ENCODE measurements at places on chromosomes 12 and 14.

DNA sequence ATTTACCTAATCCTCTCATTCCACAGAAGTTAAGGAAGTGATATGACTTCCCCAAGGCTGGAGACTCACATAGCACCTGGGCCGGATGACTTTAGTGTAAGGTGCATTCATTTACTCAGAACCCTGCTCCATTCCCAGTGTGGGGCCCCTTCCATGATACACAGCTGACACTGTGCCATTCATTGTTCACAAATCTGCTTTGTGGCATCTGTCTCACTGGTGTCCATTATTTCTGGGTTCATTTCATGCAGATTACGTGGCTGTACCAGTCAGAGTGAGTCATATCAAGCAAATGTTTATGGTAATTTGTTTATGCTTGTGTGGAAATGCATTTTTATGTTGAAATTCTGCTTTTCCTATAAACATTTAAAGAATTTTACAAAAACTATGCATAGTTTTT lies 5.2 kb downstream of the ANO4 start:
- no peak for DNase-seq

GRCh38 chr12:131004166-131004565 lies 50.5 kb downstream of the ADGRD1 start:
- no peak for DNase-seq

DNA sequence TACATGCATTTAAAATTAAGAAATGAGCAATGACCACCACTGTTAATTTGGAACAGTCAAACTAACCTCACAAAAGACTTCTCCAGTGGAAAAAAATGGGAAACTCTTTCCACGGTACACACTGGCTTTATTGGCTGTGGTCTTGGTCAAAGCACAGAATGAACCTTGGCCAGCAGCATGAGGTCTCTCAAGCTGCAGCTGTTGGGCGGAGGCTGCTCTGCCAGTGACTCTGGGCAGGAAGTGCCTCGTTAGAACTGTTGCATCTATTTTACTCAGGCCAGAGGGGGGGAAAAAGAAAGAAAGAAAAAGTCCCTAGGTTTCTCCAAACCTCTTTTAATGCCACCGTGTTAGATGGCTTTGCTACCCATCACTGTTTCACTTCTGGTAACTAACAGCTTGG lies 279.8 kb upstream of the DIO2 start:
- DNase-seq = no peak

- no peak for DNase-seq
Measured at GRCh38 chr12:51906430-51907082, 748 bp upstream of the ACVRL1 start.

DNA sequence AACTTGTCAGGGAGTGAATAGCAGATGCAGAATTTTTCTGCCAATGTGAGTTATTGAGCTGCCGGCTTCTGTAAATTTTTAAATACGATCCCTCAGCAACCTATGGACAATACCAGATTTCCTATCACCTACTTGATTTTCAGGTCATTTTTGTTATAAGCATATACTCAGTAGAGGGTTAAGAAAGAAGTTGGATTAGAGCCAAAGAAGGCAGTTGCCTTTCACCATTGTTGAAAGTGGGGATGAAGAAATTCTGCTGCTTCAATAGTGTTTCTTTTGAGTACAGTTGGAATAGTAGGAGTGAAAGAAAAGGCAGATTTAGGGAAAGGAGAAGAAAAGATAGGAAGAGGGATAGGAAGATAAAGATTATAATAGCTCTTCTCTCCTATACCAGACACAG lies 197.1 kb downstream of the ATP23 start:
- no peak for DNase-seq

GRCh38 chr14:85301506-85301905 lies 228.4 kb upstream of the FLRT2 start:
- no peak for DNase-seq

GRCh38 chr12:110157539-110157938 lies 33.4 kb downstream of the IFT81 start:
- DNase-seq = no peak
